ENCODE measurements at places on chromosomes 12 and 14.

GRCh38 chr14:24964591-24964990, 85.4 kb downstream of the STXBP6 start:
- no peak for DNase-seq

DNA sequence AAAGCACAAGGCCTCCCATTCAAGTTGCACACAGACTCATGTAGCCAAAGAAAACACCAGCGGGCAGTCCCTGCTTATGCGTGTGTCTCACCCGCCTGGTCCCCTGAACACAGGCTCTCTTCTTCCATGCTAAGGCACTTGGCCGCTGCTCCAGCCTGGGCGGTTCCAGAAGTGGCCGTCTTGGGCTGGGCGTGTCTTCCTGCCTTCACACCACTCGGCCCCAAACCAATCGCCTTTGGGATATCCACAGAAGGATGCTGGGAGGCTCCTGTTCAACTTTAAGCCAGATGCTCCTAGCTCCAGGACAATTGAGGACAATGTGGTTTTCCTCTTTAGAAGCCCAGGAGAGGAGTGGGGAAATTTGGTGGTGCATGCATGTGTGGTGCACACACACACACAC, 2.2 kb downstream of the SCARB1 start:
- DNase-seq = no peak

- no peak for DNase-seq
Measured at GRCh38 chr12:85519163-85519562, 239.1 kb downstream of the ALX1 start.

DNA sequence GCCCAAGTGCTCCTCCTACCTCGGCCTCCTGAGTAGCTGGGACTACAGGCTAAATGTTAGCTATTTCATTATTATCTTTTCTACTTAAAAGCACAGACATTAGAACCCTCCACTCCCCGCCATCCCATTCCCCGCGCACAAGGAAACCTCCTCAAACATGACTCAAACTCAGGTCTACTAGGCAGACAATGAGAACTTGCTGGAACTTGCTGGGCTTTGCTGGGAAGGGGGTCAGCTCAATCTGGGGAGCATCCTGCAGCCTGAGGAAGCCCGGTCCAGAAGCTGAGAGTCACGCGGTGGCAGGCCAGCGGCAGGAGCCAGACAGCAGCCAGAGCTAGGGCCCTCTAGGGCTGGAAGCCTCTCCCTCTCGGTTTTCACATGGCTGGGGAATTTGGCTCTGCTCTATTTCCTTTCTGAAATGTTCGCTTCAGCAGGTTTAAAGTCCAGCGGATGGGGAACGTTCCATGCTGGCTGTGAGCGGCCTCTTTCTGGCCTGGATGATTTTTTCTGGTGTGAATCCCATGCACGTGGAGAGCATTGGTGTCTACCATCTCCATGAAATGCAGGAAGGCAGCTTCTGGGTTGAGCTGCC, 68.5 kb downstream of the SLC6A12 start:
- no peak for DNase-seq

GRCh38 chr12:116143909-116144308, 133.6 kb downstream of the MED13L start:
- no peak for DNase-seq

DNA sequence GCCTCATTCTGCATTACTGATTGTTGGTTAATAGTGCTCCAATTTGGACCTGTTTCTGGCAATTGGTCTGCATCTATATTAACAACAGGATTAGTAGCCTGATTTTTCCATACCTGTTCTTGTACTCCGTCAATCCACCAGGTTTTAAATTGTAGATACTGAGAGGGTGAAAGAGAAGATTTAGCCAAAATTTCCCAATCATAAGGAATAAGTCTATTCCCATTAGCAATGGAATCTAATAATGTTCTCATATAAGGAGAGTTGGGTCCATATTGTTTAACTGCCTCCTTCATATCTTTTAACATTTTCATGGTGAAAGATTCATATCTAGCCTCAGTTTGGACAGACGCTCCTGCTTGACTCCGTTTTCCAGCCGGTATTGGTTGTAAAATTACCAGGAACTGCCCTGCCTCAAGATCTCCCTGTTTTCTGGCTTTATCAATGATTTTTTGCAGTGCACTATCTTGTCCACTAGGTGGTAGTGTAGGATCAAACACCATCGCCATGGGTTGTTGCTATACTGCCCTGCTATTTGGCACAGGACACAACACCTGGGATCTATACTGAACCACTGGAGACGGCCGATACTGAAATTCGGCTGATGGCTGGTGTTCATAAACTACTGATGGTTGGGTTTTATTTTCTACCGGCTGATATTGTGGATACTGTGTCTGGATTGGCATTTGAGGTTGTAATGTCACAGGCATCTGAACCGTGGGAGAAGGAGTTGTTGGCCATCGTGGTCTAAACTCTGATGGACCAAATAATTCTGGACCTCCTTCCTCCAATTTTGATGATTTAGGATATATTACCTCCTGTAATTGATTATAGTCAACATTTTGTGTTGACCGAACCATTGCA, 25.2 kb downstream of the DHRS4L2 start:
- DNase-seq = peak; percentile 63

DNA sequence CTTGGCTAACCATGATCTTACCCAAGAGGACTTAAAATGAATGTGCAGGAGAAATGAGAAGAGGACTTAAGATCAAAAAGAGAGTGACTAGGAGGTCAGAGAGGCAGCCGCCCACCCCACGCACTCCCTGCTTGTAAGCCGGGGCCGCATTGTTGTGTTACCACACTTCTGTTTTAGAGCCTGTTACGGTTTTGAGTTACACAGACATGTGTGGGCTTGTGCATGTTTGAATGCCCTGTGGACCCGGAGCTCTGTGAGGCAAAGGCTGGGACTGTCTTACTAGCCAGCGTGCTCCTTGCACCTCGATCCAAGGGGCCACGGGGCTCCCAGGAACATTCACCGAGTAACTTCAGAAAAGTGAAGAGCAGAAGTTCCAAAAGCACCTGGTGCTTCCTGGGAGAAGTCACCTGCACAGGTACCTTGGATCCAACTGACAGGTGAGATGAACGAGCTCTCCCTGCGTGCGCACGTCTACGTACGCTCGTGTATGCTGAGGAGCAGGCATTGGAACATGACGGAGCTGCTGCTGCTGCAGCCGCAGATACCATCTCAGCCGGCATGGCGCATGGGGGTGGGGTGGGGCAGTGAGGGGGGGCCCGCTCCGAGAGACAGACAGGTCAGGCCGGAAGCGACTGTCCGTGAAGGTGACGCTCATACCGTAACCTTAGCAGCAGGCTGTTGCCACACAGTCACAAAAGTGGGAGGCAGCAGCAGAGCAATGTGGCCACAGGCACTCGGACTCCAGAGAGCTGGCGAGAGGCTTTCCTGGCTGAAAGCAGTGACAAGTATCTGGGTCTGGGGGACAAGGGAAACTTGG, 23.7 kb downstream of the SFSWAP start:
- no peak for DNase-seq

GRCh38 chr14:86619726-86620125, 1089.8 kb downstream of the FLRT2 start:
- no peak for DNase-seq

GRCh38 chr12:63496654-63497053, 171.6 kb downstream of the DPY19L2 start:
- no peak for DNase-seq

DNA sequence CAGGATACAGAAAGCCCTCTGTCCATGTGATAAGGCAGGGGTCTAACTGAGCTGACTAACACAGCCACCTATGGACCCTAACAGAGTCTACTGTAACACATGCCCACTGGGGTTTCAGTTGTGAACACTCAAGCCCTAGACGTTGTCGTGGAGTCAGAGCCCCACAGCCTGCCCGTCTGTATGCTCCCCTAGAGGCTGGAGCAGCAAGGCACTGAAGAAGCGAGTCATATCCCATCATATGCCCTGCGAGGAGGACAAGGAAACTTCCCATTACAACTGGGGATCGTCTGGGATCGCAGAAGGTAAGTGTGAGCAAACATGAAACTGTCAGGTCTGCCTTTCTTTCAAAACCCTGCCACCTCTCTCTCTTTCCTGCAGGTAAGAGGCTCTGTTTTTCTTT, 138.1 kb downstream of the GPR65 start:
- no peak for DNase-seq

GRCh38 chr14:61368781-61369453, 47.5 kb downstream of the PRKCH start:
- no peak for DNase-seq

DNA sequence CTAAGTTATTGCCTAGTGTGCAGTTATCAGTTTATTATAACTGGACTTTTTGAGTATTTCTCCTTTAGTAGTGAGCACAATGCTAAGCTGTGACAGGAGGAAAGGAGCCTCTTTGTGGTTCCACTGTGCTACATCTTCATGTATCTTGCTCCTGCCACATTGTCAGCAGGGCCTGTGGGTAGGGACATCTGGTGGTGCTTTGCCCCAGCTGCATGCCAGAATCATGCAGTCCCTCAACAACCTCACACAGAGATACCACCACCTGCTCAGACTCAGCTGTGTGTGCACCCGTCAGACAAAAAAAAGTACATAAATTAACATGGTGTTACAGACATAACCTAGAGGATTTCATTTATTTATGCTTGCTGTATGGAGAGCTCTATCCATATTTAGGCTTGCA, 51.1 kb downstream of the MIS18BP1 start:
- DNase-seq = no peak

DNA sequence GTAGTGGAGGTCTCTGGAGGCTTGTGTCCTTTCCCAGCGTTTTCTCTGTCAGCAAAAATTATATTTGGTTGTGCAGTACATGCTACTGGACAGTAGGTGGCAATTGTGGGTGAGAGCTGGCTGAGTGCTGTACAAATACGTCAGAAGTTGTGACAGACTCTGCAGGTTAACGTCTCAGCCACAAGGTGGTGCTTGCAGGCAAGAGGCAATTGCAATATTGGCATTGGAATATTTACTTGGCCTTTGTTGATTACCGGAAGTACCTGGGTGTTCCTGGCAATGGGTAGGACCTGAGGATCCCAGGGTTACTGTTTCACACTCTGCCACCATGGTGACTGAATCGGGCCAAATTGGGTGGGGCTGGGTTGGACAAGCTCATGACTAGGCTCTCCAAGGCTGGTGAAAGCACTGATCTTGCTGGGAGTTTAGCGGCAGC, 333.9 kb upstream of the LMO3 start:
- peak; percentile 57 for DNase-seq

GRCh38 chr12:18468246-18469075, 207.1 kb downstream of the PIK3C2G start:
- DNase-seq = no peak

GRCh38 chr12:88998421-88998820, 353.9 kb downstream of the DUSP6 start:
- DNase-seq = no peak

Measured in NCI-H748 treated with DMSO at 0.1 percent for 48 hours (cell line).